Fibroblast of lung (primary cell): ENCODE measurements at places on chromosomes 11 and 22.

DNA sequence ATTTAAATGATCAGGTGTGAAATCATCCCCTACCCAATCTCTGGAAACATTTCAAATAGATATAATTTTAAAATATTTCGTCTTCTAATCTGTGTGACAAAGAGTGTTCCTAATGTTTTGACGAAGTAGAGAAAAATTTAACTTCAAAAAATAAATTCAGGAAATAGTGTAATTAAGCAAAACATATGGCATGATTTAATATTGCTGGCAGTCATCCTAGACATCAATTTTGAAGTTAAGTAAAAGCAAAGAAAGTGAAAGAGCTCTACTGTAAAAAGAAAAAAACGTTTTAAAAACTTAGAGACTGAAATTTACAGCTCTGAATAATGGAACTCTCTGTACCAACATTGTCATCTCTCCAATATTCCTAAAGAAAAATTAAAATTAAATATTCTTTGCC lies 1062.3 kb downstream of the LRRC4C start:
- DNase-seq: peak; percentile 18

DNA sequence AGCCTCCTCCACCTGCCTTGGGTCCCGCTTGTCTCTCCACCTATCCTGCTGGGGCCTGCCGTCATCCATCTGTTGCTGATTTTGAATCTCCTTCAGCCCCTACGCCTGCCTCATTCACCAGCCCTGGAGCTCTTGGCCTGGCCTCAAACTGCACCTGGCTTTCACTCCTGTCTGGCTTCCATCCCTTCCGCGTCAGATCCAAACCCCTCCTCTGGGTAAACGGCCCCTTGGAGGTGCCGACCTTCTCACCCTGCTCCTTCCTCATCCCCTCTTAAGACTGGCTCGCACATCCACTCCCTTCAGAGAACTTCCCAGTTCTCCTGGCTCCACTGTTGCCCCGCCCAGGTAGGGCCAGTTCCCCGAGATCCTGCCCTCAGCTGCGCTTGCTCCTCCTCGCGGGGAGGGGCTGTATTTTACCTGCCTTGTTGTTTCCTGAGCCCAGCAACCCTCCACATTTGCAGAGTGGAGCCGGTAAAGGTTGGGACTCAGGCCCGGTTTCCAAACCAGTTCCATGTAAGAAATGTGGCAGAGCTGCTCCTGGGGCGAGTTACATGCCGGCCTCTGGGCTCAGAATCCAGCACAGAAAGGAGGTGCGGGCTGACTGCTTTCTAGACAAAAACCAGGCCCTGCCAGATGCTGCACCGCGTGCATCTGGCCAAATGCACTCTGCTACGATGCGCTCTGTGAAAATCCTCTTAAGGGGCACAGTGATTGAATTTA lies 13.9 kb upstream of the SHANK2 start:
- no peak for DNase-seq

DNA sequence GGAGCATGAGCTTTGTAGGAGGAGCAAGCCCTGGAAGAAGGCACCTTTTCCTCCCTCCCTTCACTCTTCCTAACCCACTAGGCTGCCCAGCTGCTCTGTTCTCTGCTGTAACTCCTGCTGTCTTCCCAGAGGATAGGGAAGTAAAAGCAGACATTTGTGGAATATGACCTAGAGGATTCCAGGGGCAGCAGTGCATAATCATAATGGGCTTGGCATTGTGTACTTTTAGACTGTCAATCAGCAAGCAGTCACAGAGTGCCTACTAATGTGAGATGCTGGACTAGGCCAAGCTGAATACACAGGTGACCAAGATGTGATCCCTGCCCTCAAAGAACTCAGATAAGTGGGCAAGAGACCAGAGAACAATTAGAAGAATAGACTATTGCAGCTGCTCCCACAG lies 133.0 kb downstream of the NAV2 start:
- no peak for DNase-seq

- DNase-seq: no peak
Measured at GRCh38 chr22:49704345-49705215, 123.1 kb downstream of the BRD1 start.
